ENCODE measurements at places on chromosomes 11 and 22.

DNA sequence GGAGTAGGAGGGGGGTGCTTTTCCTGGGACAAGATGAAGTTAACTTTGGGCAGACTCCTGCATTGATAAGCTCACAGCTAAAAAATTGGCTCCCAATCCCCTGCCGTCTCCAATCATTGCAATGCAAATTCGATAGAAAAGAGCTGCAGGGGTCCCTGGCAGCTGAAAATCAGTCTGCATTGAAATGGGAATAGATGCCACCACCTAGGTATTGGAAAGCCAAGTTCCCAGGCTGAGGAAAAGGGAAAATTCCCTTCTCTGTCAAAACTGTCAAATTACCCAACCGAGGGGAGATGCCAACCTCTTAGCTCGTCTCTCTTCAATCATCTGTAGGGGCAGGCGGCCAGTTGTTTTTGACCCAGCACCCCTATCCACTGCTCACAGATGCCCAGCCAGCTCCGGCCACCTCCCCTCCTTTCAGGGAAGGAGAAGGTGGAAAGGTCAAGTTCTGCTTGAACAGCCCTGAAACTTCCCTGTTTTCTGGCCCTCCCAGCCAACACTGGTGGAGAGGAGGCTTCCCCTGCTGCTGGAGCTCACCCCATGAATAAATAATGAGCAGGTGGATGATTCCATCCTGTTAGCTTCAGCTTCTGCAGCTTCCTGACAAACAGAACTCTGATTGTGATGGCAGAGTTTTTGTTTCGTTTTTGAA, 916.3 kb downstream of the TBC1D22A start:
- DNase-seq, result no peak

- no peak for DNase-seq
Observed at GRCh38 chr11:69312453-69313404, 18.8 kb downstream of the MYEOV start.

- DNase-seq, result no peak
Observed at GRCh38 chr22:28180804-28181731, 262.0 kb upstream of the PITPNB start.

- DNase-seq, result no peak
Observed at GRCh38 chr11:1988667-1989317, 8.8 kb downstream of the H19 start.

DNA sequence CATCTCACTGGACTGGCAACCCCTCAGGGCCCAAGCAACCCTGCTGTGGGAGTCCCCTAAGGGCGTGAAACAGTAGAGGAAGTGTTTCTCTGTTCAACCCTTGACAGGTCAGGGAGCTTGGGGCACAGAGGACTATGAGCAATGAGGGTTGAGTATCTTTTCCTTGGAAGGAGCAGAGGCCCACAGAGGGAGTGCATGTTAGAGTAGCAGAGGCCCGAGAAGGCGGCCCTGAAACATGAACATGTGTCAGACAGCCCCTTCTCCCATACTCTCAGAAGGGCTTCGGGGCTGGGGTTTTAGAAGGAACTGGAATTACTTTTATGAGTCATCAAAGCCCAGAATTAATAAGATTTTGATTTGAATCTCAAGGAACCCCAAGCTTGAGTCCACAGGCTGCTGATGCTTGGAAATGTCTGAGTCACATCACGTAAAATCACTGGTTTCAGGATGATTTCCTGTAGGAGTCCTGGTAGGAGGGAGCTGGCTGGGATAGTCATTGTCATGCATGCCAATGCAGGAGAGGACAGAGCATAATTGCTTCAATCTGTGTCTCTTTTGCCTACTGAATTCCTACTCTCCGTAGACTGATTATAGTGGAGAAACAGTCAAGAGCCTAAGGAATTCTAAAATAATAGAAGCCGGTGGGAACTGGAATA, 22.6 kb downstream of the C11orf71 start:
- DNase-seq, result no peak

- no peak for DNase-seq
Observed at GRCh38 chr22:36546932-36547331, 18.0 kb upstream of the EIF3D start.

DNA sequence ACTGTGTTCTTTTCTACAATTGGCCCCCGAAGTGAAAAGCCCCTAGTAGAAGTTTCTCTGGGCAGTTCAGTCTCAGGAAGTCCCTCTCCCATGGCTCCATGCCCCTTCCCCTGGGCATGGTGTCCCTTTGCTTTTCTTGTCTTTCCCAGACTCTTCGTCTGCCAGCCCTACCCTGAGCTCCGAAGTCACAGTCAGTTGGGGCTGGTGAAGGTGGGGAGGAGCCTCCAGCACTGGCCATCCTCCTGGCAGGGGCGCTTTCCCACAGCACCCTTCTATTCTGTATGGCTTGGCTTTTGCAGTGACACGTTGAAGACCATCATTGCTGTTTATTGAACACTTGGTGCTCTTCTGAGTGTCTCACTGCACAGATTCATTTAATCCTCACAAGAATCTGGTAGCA, 195.1 kb upstream of the CADM1 start:
- DNase-seq, result no peak

- DNase-seq, result no peak
Observed at GRCh38 chr11:104763930-104764709, 134.1 kb downstream of the CASP12 start.

GRCh38 chr11:108875134-108875533, 210.3 kb downstream of the DDX10 start:
- no peak for DNase-seq

DNA sequence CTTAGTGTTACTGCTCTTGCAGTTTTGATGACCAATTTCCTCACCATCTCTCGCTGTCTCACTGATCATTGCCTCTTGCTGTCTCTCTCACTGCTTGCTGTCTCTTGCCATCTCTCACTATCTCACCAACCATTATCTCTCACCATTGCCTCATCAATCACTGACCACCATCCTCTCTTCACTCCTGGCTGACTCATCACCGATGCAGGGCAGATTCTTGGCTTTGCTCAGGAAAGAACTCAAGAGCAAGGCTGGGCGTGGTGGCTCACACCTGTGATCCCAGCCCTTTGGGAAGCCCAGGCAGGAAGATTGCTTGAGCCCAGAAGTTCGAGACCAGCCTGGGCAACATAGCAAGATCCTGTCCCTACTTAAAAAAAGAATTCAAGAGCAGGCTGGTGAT, 66.3 kb upstream of the SYN3 start:
- DNase-seq, result no peak

DNA sequence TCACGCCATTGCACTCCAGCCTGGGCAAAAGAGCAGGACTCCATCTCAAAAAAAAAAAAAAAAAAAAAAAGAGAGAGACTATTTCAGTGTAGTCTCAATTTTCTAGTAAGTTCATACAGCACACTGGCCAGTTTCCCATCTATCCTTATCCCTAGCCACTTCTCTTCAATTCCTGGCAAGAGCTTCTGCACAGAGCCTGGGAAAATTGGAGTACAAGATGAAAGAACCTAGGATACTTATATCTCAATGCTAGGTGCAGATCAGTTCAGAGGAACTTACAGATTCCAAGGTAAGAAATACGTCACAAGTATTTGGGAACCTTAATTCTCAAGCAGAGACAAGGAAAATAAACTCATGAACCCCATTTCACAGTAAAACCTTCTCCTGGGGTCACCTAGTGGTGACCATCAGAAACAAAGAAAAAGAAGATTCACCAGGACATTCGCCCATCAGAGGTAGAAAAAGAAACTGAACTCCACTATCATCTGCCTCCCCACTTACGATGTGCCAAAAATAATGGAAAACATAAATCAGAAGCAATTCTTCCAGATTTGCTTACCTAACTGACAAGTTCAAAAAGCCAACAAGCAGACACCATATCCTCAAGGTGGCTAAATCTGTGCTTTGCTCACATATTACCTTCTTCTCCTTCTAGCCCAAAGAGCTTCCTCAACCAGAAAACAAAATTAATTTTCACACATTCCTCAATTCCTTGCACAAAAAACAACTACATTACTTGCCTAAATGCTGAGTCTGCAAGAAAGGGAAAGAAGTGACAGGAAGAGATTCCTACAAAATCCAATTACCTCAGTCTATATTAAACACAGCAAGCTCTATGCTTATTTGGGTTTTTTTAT, 4.9 kb downstream of the DENND5A start:
- no peak for DNase-seq

DNA sequence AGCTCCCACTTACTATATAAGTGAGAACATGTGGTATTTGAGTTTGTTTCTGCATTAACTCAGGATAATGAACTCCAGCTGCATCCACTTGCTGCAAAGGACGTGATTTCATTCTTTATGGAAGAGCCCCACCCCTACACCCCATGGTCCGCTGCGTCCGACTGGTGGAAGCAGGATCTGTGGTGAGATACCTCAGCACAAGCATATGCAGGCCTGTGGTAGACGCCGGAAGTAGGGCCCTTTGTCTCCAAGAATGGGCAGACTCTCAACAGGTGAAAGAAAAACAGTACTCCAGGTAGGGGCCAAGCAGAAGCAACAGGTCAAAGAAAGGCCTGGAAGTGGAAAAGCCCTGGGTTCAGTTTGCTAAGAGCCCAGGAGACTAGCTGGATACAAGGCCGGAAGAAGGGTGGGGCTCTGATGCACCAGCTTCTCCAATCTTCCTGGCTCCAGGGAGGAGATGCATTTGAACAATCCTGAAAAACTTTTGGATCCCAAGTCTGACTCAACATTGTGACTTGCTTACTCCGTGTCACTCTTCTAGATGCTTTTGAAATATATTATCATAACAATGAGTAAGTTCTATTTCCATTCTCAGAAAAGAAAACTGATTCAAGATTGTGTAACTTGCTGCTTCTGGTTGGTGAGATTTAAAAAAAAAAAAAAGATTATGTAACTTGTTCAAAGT, 30.4 kb downstream of the NEAT1 start:
- DNase-seq, result no peak

All from GM13976 (cell line).